ENCODE measurements at places on chromosomes 6 and 20.
A peak's percentile ranks its signal among the peaks of the same experiment; 100 is the strongest.

DNA sequence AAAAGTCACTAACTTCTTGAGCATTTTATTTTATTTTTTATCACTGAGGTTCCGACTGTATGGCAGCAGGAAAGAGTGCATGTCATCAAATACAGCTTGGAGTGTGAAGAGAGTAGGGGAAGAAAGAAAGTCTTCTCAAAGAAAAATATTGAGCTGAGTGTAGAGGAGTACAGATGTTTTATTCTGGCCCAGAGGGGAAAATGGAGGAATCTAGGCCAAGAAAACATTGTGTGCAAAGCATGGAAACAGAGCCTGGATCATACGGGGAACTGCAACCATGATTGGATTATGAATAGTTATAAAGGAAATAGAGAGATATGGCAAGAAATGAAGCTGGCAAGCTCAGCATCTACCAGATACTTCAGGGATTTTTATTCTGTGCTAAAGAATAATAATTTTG lies 104.2 kb upstream of the SCGN start:
- DNase-seq = no peak

GRCh38 chr6:111447051-111447450 lies 36.0 kb downstream of the REV3L start:
- DNase-seq = no peak

DNA sequence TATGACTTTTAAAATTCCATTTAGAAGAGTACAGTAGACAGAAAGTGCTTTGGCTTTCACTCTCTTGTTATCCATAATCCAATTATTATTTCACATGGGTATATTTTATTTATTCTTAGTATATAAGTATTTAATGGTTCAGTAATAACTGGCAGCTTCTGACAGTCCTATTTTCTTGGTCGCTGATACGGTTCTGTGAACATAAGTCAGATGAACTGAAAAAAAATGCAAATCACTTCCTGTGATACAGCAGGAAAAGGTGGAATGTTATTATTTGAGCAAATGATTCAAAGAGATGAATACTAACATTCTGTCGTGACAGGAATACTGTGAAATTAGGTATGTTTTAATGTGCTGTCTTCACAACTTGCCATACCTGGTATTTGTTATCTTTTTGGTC lies 132.3 kb downstream of the ARHGAP18 start:
- DNase-seq = no peak

- DNase-seq = no peak
These were observed 154.5 kb downstream of the ASCC3 start for GRCh38 chr6:100726666-100727065.

GRCh38 chr6:131642987-131643611 lies 6.0 kb downstream of the ENPP3 start:
- no peak for DNase-seq

DNA sequence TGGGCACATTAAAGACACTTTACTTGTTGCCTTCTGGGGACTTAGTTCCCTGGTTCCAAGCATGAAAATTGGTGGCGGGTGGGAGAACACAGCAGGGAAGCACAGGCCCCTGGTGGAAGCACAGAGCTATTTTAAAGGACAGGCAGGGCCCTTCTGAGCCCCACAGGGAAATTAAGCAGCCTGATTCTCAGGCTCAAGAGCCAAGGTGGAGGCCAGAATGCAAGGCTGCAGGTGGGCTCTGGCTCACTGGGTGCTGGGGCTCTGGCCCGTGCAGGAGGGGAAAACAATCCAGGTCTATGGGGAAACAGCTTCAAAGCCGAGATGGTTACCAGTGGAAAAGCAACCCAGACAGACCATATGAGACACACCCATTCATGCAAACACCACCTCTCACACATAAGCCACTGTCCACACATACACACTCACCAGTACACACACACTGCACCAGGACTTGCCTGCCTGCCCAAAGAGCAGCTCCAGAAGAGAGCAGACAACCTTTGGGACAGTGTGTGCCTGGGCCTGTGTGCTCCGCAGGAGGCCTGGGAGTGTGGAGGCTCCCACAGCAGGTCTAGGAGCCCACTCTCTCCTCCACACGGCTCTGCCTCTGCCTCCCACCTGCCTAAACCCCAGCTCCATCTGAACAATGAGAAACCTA lies 30.6 kb downstream of the TFEB start:
- DNase-seq = no peak

DNA sequence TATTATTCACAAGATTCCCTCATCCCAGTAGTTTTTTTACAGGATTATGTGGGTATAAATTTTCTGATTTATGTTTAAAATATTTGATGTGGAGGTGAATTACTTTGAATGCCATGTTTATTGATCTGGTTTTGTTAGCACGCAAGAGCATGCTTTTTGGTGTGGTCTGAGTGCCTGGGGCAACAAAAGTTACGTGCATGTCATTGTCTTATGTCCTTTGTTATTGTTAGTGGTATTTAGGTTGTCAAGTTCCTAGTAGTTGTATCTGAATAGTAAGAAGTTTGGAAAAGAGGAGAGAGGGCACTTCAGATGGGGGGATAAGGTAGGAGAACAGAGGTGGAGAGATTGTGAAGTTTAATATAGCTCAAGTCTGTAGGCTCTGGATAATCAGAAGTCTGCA lies 95.0 kb downstream of the ATRN start:
- DNase-seq = no peak

DNA sequence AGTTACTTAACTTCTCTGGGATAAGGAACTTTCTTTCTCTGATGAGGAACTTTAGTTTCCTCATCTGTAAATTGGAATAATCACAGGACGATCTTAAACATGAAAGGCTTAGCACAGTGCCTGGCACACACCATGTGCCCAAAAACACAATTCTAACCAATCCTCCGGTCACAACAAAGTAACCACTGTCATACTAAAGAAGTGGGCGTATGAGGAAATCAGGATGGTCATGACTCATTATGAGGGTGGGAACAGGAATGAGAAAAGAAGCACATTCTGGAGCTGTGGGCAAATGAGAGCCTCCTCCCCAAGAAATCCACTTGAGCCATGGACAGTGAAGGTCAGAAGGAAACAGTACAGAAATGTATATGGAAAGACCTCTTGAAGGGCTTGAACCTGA lies 82.9 kb downstream of the LRFN2 start:
- no peak for DNase-seq

DNA sequence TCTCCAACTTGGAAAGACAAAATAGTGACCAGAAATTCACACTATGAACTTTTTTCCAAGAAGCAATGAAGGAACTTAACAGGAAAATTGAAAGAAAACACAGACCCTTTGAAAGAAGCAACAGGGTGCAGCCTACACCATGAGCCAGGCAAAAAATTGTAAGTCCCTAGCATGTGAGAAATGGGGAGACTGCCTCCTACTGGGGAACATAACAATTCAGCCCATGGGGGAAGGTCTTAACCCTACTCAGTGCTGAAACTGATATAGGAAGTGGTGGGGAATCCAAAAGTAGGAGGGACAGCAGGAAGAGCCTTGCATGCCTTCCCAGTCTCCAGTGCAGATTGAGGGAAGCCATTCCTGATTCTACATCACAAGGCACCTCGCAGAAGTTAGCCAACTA lies 235.1 kb upstream of the UFL1 start:
- DNase-seq = no peak

GRCh38 chr6:134169871-134170486 lies 117.6 kb upstream of the SLC2A12 start:
- no peak for DNase-seq

DNA sequence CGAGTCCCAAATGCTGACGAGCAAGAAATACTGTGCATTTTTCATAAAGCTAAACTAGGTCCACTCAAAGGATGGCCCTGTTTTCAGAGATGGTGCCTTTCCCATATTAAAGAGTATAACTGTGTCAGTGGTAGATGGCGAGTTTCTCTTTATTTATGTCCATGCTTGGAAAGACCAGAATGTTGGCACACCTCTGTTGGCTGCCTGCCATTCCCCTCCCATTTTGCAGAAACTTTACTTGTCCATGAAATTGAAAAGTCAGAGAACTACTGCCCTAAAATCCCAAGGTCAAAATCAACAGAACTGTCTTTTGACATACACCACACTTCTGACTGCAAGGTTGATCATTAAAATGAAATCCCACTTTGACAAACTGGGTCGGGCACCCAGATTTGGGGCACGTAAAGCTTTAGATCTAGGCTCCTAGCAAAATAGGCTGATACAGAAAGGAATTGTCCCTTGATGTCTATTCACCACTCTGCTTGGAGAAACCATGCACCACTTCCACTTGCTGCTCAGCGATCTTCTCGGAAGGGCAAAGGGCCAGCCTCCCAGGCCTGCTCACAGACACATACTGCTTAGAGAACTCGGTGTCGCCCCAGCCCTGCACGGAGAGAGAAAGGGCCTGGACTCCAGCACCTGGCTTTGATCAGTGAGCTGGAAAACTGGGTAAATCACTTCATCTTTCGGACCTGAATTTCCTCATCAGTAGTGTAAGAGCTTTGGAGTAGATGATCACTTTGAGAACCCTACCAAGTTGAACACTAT lies 130.0 kb downstream of the AGPAT4 start:
- no peak for DNase-seq

- no peak for DNase-seq
These were observed 17.2 kb downstream of the TXNDC5 start for GRCh38 chr6:7893342-7893741.

- DNase-seq = no peak
These were observed 182.3 kb downstream of the CDH4 start for GRCh38 chr20:61434341-61434781.

- DNase-seq = no peak
These were observed 2.0 kb downstream of the CFB start for GRCh38 chr6:31947864-31948263.

DNA sequence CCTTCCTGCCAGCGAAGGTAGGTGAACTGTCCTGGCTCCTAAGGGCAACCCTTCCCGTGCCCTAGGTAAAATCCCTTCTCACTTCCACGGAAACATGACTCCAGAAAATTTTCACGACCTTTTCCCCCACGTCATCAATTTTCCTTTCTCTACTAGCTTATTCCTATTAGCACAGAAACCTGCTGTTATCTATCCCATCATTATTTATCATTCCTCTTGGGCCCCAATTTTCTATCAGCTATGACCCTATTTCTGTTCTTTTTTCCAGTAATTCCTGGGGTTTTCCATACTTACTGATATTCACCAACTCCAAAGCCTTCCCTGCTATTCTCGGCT lies 23.8 kb upstream of the GCM1 start:
- DNase-seq = no peak

GRCh38 chr20:31560746-31561598 lies 44.1 kb upstream of the ID1 start:
- no peak for DNase-seq

DNA sequence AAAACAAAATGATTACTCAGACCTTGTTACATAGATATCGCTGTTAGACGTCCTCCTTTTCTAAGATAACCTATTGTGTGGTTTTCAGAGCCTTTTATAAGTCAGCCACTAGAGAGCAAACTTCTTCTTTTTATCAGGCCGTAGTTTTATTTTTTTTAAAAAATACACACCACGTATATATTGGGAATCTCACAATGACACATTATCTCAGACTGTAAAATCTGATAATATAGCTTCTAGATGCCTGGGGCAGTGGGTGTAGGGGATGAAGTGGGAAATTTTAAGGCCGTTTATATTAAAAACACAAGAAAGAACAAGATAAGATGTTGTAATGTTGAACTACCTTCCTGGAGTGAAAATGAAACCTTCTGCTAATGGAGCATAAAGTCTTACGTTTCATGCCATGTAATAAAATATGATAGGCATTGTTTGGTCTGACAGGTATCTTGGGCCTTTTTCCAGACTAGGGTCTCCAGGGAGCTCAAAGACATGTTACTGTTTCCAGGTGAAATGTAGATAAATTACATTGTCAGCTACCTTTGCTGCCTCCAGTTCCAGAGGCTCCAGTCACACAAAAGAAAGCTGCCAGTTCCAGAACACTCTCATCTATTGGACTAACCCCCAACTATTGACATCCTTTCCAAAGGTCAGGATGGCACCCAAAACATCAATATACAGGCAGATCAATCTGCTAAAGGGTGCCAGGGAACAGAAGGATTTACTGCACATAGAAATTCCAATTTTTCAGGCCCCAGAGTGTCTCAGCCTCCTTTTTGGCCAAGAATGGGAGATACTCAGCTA lies 130.2 kb upstream of the AKIRIN2 start:
- DNase-seq = no peak

- no peak for DNase-seq
These were observed 326.4 kb downstream of the LAMA2 start for GRCh38 chr6:129209355-129209754.

DNA sequence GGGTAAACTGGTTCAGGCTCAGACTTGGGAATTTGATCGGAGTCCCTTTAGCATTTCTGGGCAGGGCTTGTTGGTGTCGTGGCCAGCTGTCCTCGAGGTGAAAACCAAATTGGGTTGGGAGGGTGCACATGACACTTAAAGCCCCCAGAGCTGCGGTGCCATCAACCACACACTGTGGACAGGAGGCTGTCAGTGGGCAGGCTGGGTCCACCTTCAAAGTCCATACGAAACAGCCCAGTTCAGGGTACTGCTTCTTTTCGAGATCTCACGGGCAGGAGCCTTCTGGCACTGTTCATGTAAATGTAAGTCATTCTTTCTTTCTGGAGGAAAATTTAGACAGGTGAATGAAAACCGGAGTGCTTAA lies 7.0 kb downstream of the SYNJ2 start:
- DNase-seq = no peak

GRCh38 chr6:134363323-134364039 lies 45.6 kb upstream of the SGK1 start:
- no peak for DNase-seq

- DNase-seq = no peak
These were observed 7.1 kb downstream of the CCND3 start for GRCh38 chr6:41934278-41935192.

DNA sequence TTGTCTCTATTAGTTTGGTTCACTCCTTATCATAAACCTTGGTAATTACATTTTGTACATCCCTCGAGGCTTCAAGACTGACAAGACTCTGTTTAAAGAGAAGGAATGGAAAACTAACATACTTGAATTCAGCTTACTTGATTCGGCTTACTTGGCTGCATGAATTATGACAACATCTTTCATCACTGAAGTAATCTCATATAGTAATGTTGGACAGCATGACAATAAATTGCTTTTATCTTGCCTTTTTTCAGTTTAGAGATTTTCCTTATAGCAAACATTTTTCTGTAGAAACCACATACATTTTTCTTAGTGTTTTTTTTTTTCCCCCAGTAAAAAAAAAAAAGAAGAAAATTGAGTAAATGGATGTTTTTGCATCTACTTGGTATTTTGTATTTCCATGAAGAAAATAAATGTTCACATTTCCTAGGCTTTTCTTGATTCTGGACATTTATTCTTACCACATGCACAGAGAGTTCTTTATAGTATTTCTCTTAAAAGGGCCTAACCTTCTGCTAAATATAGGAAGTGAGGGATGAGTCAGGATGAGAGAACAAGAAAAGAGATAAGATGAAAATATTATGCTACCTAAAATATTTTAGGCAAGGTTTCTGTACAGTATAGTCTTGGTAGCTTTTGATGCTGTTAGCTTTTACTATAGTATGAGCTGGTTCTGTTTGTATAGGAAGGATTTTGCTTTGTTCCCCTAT lies 101.0 kb upstream of the HDGFL1 start:
- DNase-seq = no peak

- no peak for DNase-seq
These were observed 5.4 kb downstream of the RAMACL start for GRCh38 chr6:166581091-166581511.

GRCh38 chr6:34317172-34317477 lies 68.3 kb upstream of the SMIM29 start:
- no peak for DNase-seq

- DNase-seq = peak; percentile 28
These were observed at the start of gene AFDN for GRCh38 chr6:167826896-167827582. Gene AFDN, plus strand, starts transcription at chr6:167826911. Its CDS starts 222 bp downstream, at chr6:167827133.

- DNase-seq = no peak
These were observed 15.5 kb downstream of the RIPOR3 start for GRCh38 chr20:50675671-50676376.

GRCh38 chr6:167998215-167998614 lies 744 bp downstream of the KIF25 start:
- DNase-seq = no peak

All from stimulated activated naive CD8-positive, alpha-beta T cell treated with anti-CD3 and anti-CD28 coated beads, Interleukin-15, Interleukin-2, amounts not matched to agents 100 U/mL and 50 U/mL, for 24 hours (primary cell).